ENCODE measurements at places on chromosomes 3 and 15. TPM values are rescaled to one million over a fixed set of nuclear protein-coding genes. Genes with fewer than 3 reads are reported as not detected.

The DYNLT2B gene
- total RNA-seq: 7.1 TPM

The ZMYND10 gene
- total RNA-seq: 6.1 TPM

The GOLGA6L10 gene
- total RNA-seq: 2.3 TPM

The CYP1A2 gene
- not detected for total RNA-seq

The CEP152 gene
- total RNA-seq: 10.3 TPM

The AMIGO3 gene
- 0.20 TPM for total RNA-seq

The IQCH gene
- total RNA-seq: 0.43 TPM

The HTR3E gene
- not detected for total RNA-seq

The CSPG5 gene
- 0.12 TPM for total RNA-seq

The ISLR2 gene
- total RNA-seq: not detected

The SLC22A14 gene
- not detected for total RNA-seq

The APOD gene
- total RNA-seq: 0.55 TPM

The ANKUB1 gene
- not detected for total RNA-seq

The ZNF501 gene
- total RNA-seq: 7.5 TPM

The CCDC39 gene
- total RNA-seq: not detected

The IQCF5 gene
- total RNA-seq: not detected

The RBP2 gene
- not detected for total RNA-seq

The FETUB gene
- total RNA-seq: not detected

The MYRIP gene
- total RNA-seq: not detected

The FEZF2 gene
- not detected for total RNA-seq

The SAMMSON gene
- not detected for total RNA-seq

The CASR gene
- not detected for total RNA-seq

The ARPIN gene
- total RNA-seq: 0.03 TPM

The SMCO1 gene
- not detected for total RNA-seq

The GRM7 gene
- total RNA-seq: not detected

The CD276 gene
- total RNA-seq: 0.76 TPM

The FBXW12 gene
- not detected for total RNA-seq

The CACNA1D gene
- total RNA-seq: 0.09 TPM

The CNTN4 gene
- not detected for total RNA-seq

The WDR76 gene
- total RNA-seq: 10.5 TPM

The ZBBX gene
- not detected for total RNA-seq

The PCOLCE2 gene
- not detected for total RNA-seq

The CHRNA3 gene
- total RNA-seq: not detected

The LRRC2 gene
- 1.3 TPM for total RNA-seq

The ZPLD1 gene
- not detected for total RNA-seq

Measured in T-cell (primary cell).